ENCODE measurements at places on chromosomes 1 and 21. TPM values are rescaled to one million over a fixed set of nuclear protein-coding genes. Genes with fewer than 3 reads are reported as not detected.

CD1E gene
- 0.22 TPM for polyA plus RNA-seq

BCAR3 gene
- polyA plus RNA-seq = 17.2 TPM

TOR1AIP2 gene
- 37.9 TPM for polyA plus RNA-seq

NPR1 gene
- 20.5 TPM for polyA plus RNA-seq

PRELP gene
- polyA plus RNA-seq = 3.7 TPM

CDK11B gene
- 45.6 TPM for polyA plus RNA-seq

SFN gene
- polyA plus RNA-seq = 0.72 TPM

BCL2L15 gene
- 0.91 TPM for polyA plus RNA-seq

ADGRL4 gene
- polyA plus RNA-seq = 11.0 TPM

FBLIM1 gene
- 67.2 TPM for polyA plus RNA-seq

HAPLN2 gene
- polyA plus RNA-seq = 0.39 TPM

RORC gene
- polyA plus RNA-seq = 9.0 TPM

SPRR2B gene
- not detected for polyA plus RNA-seq

IL12RB2 gene
- polyA plus RNA-seq = 1.2 TPM

GUCA2B gene
- not detected for polyA plus RNA-seq

SPRR2F gene
- 0.64 TPM for polyA plus RNA-seq

CFAP45 gene
- polyA plus RNA-seq = 1.8 TPM

FCAMR gene
- polyA plus RNA-seq = 0.09 TPM

TRIM46 gene
- polyA plus RNA-seq = 2.9 TPM

PLEKHG5 gene
- 20.0 TPM for polyA plus RNA-seq

WDR64 gene
- polyA plus RNA-seq = 0.25 TPM

CD84 gene
- 3.2 TPM for polyA plus RNA-seq

EPHA10 gene
- polyA plus RNA-seq = 0.24 TPM

NUAK2 gene
- 10.5 TPM for polyA plus RNA-seq

TNNI3K gene
- 1.2 TPM for polyA plus RNA-seq

CAP1 gene
- 154 TPM for polyA plus RNA-seq

CSMD2 gene
- 0.14 TPM for polyA plus RNA-seq

RXRG gene
- 15.4 TPM for polyA plus RNA-seq

TATDN3 gene
- 11.6 TPM for polyA plus RNA-seq
